ENCODE measurements at places on chromosomes 16 and 17.

GRCh38 chr17:59695945-59696681 is 11.1 kb downstream of the PTRH2 start:
- no peak for DNase-seq

DNA sequence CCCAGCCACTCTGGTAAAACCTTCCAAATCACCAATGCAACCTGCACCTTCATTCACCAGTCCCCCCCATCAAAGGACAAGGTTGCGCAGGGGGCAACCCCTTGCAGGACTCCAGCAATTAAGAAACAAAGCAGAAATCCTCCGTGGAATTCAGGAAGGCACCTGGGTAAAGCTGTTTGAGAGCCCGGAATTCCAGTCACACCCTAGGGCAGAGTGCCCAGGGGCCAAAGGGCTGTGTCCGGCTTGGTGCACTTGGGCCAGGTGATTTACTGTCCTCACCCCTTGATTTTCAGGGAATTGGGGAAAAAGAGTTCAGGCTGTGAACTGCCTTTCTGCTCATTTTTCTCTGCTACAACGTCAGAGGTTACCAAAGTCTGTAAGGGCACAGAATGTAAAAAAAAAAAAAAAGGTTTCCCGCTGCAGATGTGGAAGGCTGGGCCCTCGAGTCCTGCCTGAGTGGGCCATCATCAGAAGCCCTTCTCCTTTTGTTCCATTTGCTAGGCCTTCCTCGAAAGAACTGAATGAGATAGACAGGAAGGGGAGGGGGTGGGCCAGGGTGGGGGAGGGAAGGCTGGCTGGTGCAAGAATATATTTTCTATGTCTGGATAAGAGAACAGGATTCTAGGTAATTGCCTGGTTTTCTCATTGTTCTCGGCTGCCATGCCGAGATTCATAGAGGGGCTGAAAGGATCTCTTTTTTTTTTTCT is 266.5 kb upstream of the PSMD7 start:
- no peak for DNase-seq

DNA sequence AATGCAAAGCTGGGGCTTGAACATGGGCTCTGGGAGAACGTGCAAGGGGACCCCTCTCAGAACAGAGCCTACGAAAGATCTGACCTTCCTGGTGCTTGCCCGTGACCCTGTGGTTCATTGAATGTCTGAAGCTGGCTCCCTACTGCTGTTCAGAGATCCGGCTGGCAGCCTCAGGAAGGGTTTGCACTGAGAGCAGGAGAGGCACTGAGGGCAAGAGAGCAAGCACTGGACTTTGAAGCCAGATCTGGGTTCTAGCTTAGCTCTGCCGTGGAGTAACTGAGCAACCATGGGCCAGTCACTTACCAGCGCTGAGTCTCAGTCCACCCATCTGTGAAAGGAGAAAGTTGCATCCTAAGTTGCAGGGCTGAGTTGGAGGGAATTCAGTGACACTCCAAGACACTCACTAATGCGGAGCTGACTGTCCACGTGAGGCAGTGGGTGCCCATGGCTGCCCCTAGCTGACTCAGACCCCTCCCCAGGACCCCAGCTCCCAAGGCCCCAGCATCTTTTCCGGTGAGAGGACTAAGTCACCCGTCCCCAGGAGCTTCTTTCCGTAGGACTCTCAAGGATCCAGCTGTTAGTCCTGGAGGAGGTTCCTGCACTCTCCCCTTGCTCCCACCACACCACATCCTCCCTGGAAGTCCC is 41.3 kb downstream of the BEAN1 start:
- no peak for DNase-seq

DNA sequence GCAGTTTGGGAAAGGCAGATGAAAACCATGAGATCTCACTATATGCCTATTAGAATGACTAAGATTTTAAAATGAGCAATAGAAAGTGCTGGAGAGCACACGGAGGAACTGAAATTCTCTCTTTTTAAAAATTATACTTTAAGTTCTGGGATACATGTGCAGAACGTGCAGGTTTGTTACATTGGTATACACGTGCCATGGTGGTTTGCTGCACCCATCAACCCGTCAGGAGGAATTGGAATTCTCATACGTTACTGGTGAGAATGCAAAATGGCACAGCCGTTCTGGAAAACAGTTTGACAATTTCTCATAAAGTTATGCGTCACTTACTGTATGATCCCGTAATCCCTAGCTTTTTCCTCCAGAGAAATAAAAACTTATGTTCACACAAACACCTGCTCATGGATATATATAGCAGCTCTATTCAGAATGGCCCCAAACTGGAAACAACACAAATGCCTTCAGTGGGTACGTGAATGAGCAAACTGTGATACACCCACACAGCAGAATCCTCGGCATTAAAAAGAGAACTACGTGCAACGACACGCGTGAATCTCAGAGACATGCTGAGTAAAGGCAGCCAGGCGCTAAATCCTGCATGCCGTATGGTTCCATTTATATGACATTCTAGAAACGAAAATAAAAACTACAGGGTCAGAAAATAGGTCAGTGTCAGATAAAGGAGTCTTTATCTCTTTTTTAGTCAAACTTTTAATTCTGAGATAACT is 11.8 kb downstream of the PIK3R6 start:
- DNase-seq = no peak

- no peak for DNase-seq
Measured at GRCh38 chr17:77914385-77915254, 43.9 kb upstream of the TNRC6C start.

DNA sequence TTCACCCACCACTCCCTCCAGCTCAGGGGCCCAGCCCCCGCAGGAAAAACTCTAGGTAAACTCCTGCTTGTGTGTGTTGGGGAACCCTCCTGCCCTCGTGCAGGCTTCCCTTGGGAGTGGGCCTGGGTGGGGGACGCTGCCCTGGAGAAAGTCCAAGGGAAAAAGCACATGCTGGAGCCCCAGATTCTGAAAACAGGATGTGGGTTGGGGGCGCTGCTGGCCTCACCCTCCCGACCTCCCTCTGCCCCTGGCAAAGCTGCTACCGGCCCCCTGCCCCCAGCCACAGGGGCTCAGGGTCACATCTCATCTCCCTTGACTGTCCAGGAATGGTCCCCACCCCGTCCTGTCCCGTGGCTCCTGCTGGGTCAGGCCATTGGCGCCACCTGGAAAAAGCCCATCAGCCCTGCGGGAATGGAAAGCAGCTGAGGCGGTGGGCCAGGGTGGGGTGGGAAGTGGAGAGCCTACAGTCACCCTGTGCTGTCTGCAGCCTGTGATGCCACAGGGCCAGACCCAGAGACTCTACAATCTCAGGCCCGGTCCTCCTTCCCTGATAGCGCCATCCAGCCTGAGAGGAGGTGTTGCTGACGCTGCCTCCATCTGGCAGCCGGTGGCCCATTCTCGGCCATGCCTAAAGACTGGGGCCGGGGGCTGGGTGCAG is 2.5 kb upstream of the GJD3 start:
- no peak for DNase-seq

GRCh38 chr16:52101246-52101645 is 445.7 kb downstream of the TOX3 start:
- no peak for DNase-seq

DNA sequence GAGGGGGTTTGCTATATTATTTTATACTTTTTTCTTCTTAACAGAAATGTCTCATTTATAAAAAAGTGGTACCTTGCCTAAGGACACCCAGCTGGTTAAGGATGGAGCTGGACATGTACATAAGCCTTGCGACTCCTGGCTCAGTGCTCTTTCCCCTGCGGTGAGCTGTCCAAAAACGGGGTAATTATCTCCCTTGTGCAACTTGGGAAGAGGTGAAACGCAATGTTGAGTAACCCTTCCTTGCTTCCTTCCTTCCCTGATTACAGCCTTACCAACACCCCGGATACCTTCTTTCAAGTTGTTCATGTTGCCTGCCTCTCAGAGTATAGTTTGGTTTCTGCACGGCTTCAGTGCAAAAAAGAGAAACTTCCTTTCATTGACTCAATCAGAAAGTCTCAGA is 94.1 kb upstream of the XYLT1 start:
- DNase-seq = no peak

GRCh38 chr17:67759355-67760171 is 41.8 kb downstream of the NOL11 start:
- peak; percentile 9 for DNase-seq
